AG10803 (cell line): ENCODE measurements at places on chromosomes 12 and 14.

DNA sequence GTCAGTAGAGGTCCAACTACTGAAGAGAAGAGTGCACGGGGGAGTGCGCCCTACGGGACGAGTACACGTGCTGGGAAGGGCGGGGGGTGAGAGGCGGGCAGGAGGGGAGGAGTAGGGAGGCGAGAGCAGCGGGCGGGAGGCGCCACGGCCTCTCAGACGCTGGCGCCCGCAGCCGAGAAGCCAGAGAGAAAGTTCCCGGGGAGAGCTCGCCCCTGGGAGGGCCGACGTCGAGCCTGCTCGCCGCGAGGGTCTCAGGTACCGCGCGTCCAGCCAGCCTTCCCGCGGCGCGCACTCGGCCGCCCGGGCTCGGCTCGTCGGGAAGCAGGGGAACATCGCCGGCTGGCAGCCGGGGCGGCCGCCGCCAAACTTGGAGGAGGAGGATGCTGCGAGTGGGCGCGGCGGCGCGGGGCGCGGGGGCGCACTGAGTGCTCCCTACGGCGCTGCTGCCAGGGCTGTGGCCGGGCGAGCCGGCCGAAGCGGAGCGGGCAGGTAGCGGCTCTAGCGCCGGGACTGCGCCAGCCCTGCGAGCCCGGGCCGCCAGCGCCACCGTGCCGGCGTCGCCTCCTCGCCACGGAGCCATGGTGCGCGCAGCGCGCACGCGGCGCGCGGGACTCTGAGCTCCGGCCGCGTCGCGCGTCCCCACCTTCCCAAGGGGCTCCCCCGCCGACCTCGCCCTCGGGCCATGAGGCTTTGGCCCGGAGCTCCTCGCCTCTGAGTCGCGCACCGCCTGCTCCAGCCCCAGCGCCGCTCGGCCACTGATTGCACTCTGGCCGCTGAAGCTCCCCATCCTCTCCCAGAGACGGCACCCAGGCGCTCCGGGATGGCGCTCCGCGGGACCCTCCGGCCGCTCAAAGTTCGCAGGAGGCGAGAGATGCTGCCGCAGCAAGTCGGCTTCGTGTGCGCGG, at the start of gene SLC24A4:
SLC24A4 (plus strand) TSS at position 155 of the 905 bp plus-strand sequence; CDS start at position 821, 666 bp downstream.
- no peak for DNase-seq

DNA sequence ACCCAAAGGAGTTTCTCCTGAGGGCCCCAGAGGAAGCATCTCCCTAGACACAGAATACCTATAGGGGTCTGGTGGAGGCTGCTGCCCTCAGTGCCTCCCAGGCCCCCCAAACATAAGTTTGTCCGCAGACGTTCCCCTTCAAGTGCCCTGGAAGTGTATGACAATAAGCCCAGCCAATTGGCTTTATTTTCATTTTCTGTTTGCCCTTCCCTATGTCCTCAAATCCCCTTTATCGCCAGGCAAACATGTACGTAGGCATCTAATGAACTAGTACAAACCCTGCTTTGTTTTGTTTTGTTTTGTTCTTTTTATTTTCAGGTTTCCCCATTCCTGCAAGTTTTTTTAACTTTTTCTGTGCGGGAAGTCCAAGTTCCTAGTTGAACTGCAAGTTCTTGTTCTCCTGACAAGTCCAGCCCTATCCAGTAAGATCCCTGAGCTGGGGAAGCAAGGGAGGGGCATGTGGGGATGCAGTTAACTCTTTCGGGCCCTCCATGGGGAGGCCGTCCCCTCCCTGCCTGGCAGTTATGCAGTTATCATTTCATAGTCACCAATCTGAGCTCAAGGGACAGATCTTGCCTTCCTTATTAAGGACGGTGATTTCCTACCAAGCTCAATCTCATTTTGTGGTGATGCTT, 141.9 kb downstream of the KCNA5 start:
- DNase-seq = no peak

DNA sequence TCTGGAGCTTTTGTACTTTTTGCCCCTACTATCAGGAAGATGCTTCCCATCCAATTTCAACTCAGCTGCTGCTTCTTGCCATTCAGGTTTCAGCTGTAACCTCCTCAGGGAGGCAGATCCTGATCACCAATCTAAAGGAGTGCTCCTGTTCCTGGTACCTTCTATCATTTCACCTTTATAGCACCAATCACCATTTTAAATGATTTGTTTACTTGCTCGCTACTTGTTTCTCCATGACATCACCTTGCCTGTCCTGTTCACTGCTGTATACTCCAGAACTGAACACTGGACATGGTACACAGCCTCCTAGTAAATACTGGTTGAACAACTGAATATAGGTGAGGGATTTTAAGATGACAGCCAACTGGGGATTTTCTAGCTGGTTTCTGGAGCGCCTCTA, 287.2 kb upstream of the DIO2 start:
- no peak for DNase-seq

DNA sequence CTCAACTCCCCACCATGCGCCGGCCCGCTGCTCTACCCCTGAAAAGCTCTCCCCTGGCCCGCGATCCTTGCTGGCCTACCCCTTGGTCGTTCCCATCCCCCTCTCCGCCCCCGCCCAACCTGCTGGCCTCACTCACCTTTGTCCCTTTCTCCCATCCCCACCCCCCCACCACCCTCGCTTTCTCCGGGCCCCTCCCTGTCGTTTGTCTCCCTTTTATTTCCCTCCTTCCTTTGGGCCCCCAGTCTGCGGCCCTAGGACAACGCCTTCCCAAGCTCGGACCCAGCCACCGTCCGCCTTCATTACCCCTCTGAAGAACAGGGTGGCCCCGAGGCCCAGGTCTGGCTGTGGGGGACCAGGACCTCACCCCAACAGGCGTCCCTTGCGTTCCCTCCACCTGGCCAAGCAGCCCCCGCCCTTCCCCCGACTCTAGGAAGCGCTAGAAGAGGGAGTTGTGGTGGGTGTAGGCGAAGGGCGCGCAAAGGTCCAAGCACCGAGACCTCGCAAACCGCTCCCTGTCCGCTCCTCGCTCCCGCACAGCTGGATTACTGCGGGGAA, 6.9 kb upstream of the SLC7A7 start:
- no peak for DNase-seq

DNA sequence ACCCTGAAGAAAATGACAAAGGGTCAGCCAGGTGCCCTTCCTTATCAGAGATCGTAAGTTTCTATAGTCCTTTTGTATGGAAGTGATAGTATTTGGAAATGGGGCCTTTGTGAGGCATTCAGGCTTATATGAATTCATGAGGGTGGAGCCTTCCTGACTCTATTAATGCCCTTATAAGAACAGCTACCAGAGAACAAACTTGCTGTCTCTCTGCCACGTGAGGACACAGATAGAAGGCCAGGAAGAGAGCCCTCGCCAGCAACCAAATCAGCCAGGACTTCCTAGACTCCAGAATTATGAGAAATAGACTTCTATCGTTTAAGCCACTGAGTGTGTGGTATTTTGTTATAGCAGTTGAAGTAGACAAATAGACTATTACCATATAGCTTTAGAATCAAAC, 36.7 kb downstream of the TRMT5 start:
- DNase-seq = no peak

DNA sequence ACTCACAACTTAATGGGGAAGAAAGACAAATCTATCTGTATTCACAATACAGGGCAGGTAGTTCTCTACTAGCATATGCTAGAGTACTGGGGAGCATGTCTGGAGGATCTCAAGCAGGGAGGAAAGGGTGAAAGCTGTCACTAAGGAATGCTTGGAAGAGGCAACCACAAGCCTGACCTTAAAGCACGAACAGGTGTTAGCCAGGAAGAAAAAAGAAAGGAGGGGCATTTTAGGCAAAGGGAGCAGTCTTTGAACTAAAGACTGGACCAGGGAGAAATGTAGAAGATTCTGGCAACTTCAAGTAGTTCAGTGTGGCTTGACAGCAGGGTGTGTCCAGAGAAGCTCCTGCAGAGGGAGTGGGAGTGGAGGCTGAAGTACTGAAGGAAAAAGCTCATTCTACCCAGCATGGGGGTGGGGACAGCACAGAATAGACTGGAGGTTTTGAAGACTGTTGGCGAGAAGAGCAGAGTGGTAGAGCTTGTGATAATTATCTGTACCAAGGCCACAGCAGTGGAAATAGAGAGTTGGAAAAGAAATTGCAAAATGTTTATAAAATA, 50.9 kb downstream of the AP5M1 start:
- no peak for DNase-seq

DNA sequence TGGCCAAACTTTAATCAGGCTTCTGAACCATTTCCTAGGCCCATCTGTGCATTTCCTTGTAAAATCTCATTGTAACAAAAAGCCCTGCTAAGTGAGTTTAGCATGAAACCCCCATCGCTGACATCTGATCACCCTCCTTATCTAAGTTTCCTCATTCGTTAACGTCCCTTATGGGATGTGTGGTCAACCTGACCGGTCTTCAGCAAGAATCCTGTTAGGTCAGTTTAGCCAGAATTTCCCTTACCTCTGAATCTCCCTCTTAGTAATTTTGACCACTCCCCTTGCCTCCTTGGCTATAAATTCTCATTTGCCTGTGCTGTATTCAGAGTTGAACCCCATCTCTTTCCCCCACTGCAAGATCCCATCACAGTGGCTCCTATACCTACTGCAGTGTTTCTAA, 239.3 kb downstream of the RMST start:
- no peak for DNase-seq

DNA sequence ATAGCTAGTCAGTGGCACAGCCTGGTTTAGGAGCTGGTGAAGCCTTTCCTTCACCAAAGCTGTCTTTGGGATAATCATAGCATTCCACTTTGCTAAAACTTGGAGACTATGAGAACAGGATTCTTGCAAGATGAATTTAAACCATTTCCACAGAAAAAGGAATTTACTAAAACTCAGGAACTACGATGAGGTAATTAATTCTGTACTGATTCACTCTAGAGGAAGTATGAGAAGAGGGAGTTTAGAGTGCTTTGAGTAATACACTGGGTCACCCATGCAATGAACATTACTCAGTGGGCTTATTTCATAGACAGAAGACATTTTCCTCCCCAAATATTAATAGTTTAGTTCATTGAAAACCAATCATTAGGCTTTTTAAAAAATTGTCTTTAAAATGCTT, 73.0 kb downstream of the RMST start:
- peak; percentile 36 for DNase-seq
